Activated T-helper 1 cell treated with anti-CD3 and anti-CD28 coated beads, Interleukin-12 subunit alpha, Interleukin-12 subunit beta, Interleukin-2, Interleukin-4 antibody, amounts not matched to agents 30 ng/mL and 10 ng/mL and 1 ng/mL, durations not matched to agents 14 hours and 24 hours and 36 hours (primary cell): ENCODE measurements at places on chromosomes 13 and 19. TPM values are rescaled to one million over a fixed set of nuclear protein-coding genes. Genes with fewer than 3 reads are reported as not detected.

DNA sequence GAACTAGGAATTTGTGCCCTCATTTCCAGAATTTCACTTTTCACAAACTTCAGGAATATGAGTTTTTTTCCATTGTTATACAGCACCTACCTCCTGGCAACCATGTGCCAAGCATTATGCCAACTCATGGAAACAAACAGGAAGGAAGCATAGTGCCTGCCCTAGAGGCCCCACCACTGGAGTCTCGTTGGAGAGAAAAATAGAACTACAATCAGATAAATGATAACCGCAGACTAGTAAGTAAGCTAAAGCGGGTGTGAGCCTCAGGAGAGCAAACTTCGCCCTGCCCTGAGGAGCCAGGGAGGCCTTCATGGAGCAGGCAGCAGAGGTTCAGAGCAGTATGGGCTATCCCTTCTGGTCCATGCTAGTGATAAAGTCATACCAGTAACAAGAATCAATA, 75.9 kb downstream of the FRY start:
- no peak for DNase-seq

GRCh38 chr13:101829484-101829883, 377.0 kb downstream of the ITGBL1 start:
- no peak for DNase-seq

DNA sequence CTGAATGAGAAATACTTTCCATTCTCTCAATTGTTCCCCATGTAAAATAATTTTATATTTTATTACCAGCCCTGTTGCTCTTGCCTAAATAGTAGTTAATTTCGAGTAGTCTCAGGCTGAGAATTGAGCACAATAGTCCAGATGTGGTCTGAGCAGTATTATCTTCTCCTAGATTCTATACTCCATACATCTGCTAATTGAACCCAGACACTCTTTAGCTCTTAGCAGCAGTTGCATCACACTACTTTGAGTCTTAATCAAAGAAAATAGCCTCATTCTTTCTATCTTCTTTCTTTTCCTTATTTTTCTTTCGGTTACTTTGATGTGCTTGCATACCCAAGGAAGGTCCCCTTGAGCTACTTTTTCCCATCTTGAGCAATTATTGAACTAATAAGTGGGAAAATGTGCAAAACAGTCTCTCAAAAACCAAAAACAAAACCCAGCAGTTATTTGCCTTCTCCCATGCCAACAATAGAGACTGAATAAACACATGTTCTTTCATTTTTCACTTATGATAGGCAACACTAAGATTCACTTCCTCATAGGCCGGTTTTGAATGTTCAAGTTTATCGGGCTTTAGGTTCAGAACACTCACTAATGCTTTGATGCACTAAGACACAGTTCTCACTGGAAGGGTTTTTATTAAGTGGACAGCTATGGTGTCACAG, 204.5 kb downstream of the POU4F1 start:
- no peak for DNase-seq

DNA sequence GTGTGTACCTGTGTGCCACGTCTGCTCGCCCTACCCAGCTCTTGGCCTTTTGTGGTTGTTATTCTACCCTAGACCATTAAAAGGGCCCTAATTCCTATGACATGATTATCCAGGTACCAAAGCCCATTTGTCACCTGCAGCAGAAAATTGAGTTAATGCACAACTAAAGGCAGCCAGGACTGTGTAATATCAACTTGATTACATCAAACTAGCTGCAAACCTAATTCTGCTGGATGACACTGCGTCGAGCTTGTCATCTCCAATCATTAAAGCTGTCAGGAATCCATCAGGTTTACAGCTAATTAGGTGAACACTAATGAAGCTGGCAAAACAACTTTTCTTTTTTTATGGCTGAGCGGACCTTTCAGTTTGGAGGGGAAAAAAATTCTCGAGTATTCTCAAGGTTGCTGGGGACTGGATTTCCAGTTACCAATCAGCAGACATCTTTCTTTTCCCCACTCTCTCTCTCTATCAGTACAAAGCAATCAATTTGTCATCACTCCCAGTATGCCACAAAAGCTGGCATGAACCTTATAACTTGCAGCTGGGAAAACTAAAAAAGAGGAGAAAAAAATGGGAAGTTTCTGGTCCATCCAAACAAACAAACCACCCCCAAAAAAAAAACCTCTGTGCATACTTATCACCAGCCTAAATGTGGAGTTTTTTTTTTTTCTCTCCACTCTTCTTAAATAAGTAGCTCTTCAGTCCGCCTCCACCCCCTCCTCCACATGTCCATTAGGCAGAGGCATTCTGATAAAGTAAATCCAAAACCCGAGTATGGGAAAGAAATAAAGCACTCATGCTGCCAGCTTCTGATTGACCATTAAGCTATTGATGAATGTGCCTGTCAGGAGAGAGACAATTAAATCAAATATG, 2.8 kb downstream of the TSHZ3 start:
- no peak for DNase-seq

DNA sequence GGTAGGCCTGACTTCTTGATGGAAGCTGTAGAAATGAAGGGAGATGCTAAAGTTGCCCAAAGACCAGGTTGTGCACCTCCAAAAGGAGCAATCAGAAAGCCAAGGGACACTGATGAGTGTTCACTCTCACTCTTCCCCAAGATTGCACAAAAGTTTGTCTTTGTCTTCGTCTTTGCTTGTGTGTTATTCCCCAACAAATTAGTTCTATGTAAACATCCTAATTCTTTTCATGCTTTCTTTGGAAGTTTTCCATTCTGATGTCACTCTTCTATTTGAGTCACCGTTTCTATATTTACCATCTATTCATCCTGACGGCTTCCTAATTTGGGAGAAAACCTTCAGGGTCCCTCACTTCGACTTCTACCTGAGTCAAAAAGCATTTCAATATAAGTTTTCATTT, 3.7 kb upstream of the TMEM272 start:
- no peak for DNase-seq

- DNase-seq: no peak
Measured at GRCh38 chr13:72170571-72170970, 303.6 kb upstream of the DACH1 start.

- DNase-seq: no peak
Measured at GRCh38 chr19:40370997-40371801, 18.8 kb downstream of the HIPK4 start.

The SLITRK6 gene
- not detected in 2 replicates for total RNA-seq

DNA sequence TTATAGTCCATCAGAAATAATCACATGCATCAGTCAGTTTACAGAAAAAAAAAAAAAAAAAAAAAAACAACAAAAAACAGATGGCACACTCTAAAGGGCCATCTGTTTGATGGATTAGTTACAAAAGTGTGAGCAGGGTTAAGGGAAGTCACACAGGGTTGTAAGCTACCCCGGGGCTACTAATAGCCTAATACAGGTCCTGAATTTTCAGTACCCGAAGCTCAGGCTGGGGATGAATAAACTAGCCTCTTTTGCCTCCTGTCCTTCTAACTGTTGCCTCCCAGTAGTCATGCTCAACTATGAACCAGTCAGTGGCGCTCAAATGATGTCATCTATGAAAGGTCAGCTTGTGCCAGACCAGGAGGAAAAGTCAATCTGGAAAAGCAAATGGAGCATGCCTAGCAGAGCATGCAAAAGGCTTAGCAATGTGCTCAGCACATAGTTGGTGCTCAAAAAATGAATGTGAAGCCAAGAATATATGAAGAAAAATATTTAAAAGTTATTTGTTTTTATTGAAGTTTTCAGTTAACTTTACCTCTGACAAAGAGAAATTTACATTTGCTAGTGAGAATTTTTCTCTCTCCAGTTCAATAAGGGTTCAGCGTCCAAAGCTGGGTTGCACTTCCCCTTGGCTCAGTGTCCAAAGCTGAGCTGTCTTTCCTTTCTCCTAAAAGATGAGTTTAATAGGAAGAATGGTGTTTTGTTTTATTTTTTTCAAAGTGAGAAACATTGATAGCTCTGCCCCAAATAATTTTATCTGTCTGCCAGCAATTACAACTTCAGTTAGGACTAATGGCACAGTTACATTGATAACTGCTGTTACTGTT, 30.8 kb upstream of the LRCH1 start:
- no peak for DNase-seq

The FAAP24 gene
- 10.7 and 11.2 TPM in 2 replicates for total RNA-seq

- DNase-seq: no peak
Measured at GRCh38 chr19:2888731-2889224, 11.9 kb upstream of the ZNF57 start.

DNA sequence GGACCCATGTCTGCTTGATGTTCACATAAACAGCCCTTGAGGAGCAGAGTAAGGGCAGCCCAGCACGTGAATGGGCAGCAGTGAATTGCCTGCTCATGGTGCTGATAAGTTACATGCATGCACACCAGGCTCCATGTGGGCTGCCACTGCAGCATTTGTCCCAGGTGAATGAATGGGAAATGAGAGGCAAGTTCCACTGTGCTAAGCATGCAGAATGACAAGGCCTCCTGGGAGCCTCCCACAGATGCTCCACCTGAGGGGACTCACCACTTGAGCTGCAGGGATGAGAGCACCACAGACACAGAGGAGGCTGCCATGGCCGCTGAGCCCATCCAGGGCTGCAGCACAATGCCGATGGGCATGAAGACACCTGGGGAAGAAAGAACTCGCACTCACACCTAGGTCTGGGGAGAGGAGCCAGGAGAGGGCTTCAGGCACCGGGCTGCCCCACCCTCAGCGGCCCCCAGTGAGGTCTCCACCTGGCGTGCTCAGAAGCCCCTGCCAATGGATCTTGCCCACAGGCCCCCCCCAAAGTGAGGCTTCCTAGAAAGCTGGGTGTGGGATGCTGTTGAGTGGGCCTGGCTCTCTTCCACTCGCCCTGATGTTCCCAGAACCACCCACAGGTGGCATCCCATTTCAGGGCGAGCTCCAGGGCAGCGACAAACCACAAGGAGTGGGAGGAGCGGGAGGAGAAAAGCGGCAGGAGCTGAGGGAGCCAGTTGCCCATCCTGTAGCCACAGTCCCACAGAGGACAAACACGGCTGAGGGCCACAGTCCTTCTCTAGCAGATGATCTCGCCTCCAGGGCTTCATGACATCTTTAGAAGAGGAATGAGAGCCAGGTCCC, 73.8 kb downstream of the CCDC70 start:
- no peak for DNase-seq

The IQCN gene
- total RNA-seq: 2.8 and 3.2 TPM in 2 replicates

DNA sequence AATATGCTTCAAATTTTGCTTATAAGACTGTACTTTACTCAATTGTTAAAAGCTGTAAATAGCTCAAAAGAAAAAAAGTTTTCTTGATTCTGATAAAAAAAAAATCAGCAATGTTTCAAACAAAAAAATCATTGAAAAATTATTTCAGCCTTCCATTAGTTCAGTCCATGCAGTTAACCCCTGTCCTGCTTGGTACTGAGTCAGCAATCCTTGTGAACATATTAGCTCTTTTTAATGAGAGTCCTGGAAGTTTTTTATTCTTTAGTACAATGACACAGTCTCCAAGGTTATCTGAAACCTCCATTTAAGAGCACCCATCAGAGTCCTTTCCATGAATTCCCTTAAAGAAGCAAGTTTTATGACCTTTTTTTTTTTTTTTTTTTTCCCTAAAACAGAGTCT, 21.4 kb upstream of the KBTBD6 start:
- no peak for DNase-seq

The PEG3 gene
- total RNA-seq: not detected in 2 replicates

GRCh38 chr19:57302020-57302465, 18.2 kb upstream of the ZNF543 start:
- no peak for DNase-seq

- DNase-seq: peak; percentile 53
Measured at GRCh38 chr13:26482451-26483197, 74.9 kb upstream of the WASF3 start.

DNA sequence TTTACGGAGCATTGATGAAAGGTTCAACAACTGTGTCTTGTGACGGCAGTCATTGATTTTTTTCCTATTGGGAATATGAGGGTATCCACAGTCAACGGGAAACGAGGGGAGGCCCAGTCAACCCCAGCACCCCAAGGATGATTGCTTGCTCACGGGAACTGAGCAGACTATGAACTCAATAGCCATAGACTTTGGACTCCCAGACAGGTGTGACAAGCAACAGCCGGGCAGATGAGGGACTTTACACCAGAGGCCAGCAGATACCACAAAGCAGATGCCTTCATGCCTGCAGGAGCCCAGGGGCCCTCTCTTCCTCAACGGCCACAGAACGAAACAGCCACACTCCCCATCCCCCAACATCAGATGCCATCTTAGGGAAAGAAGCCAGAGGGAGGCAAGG, 80.3 kb upstream of the FLT1 start:
- DNase-seq: no peak

GRCh38 chr19:37333457-37333856, 37.4 kb upstream of the ZNF527 start:
- no peak for DNase-seq

The ONECUT3 gene
- not detected in 2 replicates for total RNA-seq

GRCh38 chr19:43774103-43774939, 6.5 kb downstream of the KCNN4 start:
- DNase-seq: no peak

The DNAJC15 gene
- 18.5 and 20.5 TPM in 2 replicates for total RNA-seq

GRCh38 chr19:15452111-15453047, 2.6 kb upstream of the WIZ start:
- DNase-seq: no peak

GRCh38 chr19:17871878-17872250, at the start of gene SLC5A5:
SLC5A5 (plus strand) TSS chr19:17871945; CDS start chr19:17872320, 375 bp downstream.
- DNase-seq: no peak

- DNase-seq: peak; percentile 91
Measured at GRCh38 chr19:16628183-16628983, at the start of gene MED26. MED26 (minus strand) TSS chr19:16628204; CDS start chr19:16627943, 261 bp downstream.

DNA sequence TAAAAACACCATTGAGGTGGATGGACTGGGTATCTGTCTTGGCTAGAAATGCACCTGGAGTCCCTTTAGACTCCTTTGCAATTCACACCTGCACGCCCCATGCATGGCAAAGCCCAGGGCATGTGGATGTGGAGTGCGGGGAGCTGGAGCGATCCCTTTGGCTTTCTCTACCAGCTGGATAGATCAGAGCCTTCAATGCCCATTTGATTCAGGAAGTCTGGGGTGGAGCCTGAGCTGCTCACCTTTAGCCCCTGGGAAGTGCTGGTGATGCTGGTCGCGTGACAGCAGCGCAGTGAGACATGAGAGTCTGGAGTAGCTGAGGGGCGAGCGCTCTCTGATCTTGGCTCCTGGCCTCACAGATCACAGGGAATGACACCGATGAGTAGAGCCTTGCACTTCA, 4.8 kb upstream of the ZNF536 start:
- no peak for DNase-seq

- DNase-seq: no peak
Measured at GRCh38 chr13:91058919-91059318, 288.6 kb upstream of the MIR17HG start.

- no peak for DNase-seq
Measured at GRCh38 chr13:58852076-58852475, 1220.5 kb downstream of the PCDH17 start.

The SIGLEC5 gene
- not detected in 2 replicates for total RNA-seq
